Activated T-cell treated with anti-CD3 and anti-CD28 coated beads, Interleukin-2, amount 50 U/mL, for 4 hours (primary cell): ENCODE measurements at places on chromosomes 1 and 21.

DNA sequence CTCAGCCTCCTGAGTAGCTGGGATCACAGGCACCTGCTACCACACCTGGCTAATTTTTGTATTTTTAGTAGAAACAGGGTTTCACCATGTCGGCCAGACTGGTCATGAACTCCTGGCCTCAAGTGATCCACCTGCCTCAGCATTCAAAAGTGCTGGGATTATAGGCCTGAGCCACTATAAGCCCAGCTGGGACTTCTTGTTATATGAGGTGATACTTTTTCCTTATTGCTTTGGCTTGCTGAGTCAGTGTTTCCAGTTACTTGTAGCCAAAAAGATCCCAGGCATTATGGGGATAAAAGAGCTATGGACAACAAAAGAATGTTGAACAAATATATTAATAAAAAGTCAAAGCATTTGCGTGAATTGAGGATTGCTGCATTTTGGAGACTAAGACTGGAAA lies 69.9 kb upstream of the LPGAT1 start:
- no peak for DNase-seq

DNA sequence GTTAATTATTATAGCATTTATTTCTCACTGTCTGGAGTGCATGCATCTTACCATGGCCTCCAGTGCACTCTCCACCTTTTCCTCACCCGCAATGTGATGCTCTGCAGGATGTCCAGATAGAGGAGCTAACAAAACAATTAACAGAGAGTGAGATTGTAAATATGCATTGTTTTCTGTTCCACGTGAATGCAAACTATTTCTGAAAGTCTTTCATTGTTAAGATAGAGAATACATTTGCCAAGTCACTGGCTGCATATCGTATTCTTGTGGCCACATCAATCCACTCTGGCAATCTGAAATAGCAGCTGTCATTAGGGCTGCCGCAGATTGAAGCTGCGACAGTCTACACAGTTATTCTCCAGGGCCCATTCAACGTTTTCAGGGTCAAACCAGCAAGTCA lies 143.8 kb downstream of the DUSP10 start:
- DNase-seq = no peak

GRCh38 chr1:177310326-177310725 lies 139.6 kb downstream of the BRINP2 start:
- no peak for DNase-seq

- DNase-seq = no peak
Observed at GRCh38 chr1:110214454-110215404, 4.6 kb downstream of the KCNC4 start.

- DNase-seq = no peak
Observed at GRCh38 chr1:220040028-220040596, 6.2 kb downstream of the EPRS1 start.

- DNase-seq = no peak
Observed at GRCh38 chr1:6338695-6339094, 54.9 kb downstream of the ACOT7 start.

DNA sequence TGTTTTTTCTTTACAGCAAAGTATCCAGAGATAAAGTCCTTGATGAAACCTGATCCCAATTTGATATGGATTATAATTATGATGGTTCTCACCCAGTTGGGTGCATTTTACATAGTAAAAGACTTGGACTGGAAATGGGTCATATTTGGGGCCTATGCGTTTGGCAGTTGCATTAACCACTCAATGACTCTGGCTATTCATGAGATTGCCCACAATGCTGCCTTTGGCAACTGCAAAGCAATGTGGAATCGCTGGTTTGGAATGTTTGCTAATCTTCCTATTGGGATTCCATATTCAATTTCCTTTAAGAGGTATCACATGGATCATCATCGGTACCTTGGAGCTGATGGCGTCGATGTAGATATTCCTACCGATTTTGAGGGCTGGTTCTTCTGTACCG lies 6.5 kb downstream of the DEGS1 start:
- DNase-seq = no peak

GRCh38 chr1:8284127-8284526 lies 33.8 kb upstream of the SLC45A1 start:
- DNase-seq = no peak

- peak; percentile 9 for DNase-seq
Observed at GRCh38 chr1:196723325-196724185, 51.1 kb upstream of the CFHR3 start.

DNA sequence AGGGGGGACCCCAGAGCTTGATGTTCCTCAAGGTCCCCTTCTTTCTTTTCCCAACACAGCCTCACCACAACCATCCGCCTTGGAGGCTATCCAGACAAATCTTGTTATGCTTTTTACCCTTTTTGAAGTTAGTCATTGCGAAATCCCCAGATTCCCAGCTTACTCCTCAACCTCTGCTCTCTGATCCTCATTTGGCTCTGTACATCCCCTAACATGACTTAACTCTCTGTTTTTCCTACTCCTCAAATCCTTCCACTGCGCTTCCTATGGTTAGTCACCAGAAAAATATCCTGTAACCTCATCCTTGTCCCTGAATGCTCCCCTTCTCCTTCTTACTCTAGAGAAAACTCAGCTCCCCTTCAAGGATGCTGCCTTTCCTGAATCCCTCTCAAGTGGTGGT lies 189.1 kb upstream of the POU3F1 start:
- DNase-seq = no peak

DNA sequence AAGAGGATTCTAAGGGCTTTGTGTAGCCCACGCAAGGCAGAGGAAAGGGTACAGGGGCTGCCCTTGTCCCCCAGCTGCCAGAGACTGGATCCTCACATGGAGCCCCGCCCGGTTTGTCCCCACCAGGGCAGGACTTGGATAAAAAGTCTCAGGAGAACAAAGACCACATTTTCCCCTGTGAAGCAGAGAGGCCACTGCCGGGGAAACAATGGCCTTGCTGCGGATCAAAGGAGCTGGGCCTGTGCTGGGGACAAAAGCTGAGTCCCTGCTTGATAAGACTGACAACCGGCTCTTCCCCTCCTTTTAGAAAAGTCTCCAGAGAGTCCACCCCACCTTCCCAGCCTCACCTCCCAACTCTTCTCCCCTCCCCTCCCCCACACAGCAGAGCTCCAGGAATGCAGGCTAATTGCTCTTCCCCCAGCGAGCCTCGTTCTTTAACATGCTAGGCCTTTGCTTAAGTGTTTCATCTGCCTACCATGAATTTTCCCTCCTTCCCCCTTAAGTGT lies 142.4 kb downstream of the PLPP3 start:
- no peak for DNase-seq

- DNase-seq = no peak
Observed at GRCh38 chr1:204292740-204293139, 67.0 kb downstream of the PLEKHA6 start.
